ENCODE measurements at places on chromosomes 13 and 19.

DNA sequence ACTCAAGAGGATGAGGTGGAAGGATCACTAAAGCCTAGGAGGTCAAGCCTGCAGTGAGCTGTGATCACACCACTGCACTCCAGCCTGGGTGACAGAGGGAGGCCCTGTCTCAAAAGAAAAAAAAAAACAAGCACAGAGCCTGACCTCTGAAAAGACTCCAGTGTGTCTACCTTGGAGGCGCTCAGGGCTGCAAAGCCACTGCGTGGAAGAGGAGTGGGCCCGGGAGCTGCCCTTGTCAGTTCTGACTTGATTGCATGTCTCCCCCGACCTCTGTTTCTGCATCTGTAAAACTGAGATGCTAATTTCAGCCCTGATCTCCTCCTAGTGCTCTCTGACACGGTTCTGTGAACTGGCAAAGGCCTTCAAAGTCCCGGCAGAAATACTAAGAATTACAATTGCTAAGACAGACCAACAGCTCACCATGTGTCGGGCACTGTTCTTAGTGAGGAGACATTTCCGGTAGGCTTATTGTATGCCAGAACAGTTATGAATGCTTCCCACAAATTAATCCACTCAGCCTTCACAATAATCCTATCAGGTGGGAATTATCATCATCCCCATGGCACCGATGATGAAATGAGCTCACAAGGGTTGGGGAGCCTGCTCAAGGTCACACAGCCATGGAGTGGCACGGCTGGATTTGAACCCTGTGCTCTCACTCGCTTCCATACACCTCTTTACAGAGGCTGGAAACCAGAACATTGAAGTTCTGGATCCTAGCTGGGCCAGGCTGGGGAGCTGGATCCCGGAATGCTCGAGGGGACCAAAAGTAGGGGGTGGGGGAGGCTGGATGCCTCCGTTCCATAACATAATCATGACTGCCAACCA lies 3.5 kb downstream of the AKT2 start:
- no peak for DNase-seq

GRCh38 chr19:8501981-8502380 lies 459 bp downstream of the PRAM1 start:
- DNase-seq, result no peak

DNA sequence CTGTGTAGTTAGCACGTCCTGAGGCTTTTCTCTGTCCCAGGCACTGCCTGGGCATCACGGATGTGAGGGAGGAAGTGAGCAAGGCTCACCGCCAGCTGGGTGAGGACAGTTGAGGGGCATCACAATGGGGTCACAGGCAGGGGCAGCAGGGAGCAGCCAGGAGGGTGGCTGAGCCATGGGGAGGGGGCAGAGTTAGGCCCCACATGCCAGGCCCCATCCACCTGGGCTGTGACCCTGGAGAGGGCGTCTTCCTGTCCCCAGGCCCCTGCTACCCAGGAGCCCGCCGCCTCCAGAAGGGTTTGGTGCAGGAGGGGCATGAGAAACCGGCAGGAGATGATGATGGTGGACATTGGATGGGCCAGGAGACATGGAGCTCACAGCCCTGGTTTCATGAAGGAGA lies 56.8 kb upstream of the F7 start:
- DNase-seq, result no peak

DNA sequence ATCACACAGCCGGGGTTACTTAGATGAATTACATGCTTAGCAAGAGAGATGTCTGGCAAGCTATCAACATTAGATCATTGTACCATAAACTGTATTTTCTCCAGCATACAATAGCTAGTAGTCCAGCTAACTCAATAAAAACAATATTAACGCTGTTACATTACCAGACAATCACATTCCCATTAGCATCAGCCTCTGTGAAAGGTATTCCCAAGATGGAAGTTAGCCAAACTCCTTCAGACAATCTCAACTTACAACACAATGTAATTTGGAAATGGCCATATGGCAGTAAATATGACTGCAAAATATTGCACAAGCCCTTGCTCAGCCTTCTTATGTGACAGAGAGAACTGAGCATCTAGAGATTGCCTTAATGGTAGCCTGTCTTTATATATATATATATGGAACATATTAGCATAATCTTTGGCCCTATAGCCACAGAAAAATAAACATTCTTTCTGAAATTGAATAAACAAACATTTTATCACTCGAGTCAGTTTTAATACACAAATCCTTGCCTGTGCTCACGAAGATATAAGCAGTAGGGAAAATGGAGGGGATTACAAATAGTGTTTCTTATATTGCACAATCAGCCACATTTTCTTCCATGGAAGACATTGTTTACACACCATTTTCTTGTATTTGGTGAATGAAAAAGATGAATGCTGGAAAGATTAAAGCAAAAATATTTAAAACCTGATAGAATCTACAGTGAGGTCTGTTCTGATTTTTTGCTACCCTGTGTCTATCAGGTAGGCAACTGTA lies 1060.5 kb downstream of the DIAPH3 start:
- DNase-seq, result no peak

- DNase-seq, result no peak
These were observed 13.6 kb downstream of the DLEU7 start for GRCh38 chr13:50829896-50830295.

GRCh38 chr19:35797663-35798062 lies 15.0 kb downstream of the PRODH2 start:
- DNase-seq, result no peak

- no peak for DNase-seq
These were observed 5.1 kb downstream of the ANKLE1 start for GRCh38 chr19:17286752-17287151.

DNA sequence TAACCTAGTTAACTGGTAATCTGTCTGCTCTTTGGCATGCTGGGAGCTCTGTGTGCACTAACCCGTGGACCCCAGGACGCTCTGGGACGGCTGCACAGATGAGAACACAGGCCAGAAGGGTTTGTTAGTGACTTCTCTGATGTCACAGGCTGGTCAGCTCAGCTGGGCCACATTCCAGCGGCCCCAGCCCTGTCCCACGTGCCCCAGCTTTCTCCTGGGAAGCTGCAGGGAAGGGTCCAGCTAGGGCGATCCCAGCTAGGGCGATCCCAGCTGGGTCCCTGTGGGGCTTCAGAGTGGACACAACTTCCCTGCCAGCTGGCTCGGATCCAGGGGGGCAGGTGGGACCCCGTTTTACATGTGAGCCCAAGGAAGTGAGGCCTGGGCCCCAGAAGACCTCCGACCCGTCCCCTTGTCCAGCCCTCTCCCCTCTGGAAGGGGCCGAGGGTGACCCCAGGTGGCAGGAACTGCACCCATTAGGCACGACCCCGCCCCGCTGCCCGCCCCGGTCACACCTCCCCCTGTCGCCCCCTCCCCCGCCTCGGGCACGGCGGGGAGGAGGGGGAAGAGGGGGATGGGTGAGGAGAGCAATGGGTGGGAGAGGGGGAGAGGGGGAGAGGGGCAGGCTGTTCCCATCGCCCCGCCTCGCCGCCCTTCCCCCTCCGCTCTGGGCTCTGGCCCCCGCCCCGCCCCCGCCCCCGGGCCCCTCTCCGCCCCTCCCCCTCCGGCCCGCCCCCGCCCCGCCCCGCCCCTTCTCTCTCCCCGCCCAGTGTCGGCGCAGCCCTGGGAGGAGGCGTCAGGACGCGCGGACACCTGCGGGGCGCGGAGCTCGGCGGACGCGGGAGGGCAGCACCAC lies 75.2 kb upstream of the MCF2L start:
- peak; percentile 86 for DNase-seq

DNA sequence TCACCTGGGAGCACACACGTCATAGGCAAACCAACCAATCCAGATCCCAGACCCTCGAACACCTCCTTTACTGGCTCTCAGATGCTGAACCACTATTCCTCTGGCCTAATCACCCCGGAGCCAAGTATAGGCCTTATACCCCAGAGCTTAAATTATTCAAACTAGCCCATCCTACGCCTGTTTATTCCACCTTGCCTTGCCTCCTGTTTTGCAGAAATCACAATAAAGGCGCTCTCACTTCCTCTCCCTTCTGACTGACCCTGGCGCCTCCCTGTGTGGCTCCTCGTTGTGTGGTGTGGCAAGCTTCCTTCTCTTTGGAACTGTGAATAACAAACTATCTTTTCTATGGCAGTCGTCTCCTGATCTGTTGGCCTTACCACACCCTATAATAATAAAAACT lies 354.9 kb downstream of the ENOX1 start:
- DNase-seq, result no peak

- no peak for DNase-seq
These were observed 1.3 kb downstream of the PRKD2 start for GRCh38 chr19:46715620-46715974.

DNA sequence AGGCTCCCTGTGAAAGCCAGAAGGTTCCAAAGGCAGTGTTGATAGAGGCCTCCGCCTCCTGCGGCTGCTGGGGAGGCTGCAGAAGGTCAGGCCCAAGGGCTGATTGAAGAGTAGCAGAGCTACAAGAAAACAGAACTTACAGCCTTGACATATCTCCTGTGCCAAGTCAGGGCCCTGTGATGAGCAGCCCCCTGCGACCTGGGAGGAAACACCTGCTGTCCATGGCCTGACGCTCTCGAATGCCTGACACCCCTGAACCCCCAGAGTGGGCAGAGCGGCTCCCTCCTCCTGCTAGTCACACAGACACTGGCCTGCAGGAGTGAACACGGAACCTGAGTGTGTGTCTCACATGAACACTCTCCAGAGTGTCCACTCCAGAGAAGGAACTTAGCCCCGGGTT lies 38.2 kb upstream of the TUBGCP3 start:
- no peak for DNase-seq

DNA sequence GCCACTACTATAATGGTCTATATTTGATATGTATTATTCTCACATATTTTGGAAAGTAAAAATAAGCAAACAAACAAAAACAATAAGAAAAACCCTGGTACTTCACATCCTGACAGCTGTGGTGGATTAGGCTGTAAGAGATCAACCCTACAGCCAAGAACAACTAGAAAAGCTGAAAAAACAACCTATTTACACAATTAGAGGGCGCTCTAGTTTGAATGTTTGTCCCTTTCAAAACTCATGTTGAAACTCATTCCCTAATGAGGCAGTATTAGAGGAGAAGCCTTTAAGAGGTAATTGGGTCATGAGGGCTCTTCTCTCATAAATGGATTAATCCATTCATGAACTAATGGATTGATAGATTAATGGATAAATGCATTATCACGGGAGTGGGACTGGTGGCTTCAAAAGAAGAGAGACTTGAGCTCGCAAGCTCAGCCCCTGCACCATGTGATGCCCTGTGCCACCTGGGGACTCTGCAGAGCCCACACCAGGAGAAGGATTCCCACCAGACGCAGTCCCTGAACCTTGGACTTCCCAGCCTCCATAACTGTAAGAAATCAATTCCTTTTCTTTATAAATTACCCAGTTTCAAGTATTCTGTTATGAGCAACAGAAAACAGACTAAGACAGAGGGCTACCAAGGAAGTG lies 733.9 kb upstream of the ARGLU1 start:
- no peak for DNase-seq

GRCh38 chr19:31037286-31037980 lies 311.8 kb downstream of the TSHZ3 start:
- no peak for DNase-seq

GRCh38 chr19:17975032-17975431 lies 8.1 kb downstream of the KCNN1 start:
- DNase-seq, result no peak

DNA sequence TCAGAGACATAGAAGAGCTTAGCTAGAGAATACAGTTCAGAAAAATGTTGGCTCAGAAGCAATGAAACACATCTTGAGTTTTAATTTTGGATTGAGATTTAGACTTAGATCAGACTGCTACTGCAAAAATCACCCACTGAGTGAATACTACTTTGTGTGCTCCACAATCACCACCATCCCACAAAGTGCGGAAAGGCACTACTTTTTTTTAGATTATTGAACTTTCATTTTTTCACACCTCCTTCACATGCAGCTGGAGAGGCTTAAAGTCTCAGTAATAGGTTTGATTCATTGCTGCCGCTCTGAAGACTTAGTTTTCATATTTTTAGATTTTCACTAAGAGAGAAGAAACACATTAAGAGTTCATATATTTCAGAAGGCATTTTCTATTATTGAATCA lies 289.9 kb upstream of the PRR20A start:
- DNase-seq, result no peak

- no peak for DNase-seq
These were observed 407.8 kb downstream of the KLF5 start for GRCh38 chr13:73466561-73466960.

GRCh38 chr13:112930192-112930591 lies 38.8 kb upstream of the MCF2L start:
- DNase-seq, result no peak

DNA sequence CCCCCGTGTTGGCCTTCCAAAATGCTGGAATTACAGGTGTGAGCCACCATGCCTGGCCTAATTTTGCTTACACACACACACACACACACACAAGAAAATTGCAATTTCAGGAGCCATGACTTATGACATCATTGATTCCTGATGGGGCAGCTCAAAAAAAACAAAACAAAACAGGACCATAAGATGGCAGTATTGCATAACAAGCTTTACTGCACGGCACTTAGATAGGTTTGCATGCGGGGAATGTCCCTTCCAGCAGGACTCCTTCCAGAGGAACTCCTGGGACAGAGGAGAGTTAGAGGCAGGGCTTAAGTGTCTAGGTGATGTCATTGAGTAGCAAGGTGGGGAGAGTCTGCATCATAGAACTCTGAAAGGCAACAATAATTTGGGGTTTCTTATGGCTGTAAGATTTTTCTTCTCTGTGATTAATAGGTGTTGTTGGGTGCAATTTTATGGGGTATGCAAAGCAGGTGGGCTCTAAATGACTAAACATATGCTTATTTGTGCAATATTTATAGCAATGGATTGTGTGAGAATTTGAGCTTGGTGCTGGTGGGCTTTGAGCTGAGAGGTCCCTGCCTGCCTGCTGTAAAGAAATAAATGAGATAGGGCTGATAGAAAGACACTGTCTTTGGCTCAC lies 9.0 kb upstream of the ACSBG2 start:
- peak; percentile 61 for DNase-seq

GRCh38 chr13:66995203-66995611 lies 234.9 kb downstream of the PCDH9 start:
- DNase-seq, result no peak

GRCh38 chr19:3458229-3459088 lies 21.9 kb downstream of the SMIM24 start:
- DNase-seq, result no peak

DNA sequence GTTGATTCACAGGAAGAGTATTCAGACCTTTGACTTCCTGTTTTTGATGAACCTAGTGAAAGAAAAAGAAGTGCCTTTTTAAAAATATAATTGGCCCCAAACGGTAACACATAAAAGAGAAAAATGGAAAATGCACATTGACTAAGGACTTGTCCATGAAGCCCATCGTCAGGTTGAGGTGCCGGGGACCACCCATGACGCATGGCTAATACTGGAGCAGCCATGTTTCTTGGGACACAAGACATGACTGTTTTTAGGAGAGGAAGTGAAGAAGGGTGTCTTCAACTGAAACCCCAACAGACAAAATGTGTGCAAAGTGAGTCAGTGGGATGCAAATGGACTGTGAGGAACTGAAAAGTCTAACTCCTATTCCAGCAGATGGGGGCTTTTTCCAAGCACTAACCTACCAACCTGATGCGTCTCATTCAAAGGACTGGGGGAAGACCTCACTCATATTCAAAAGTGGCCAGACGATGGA lies 459.4 kb downstream of the FOXO1 start:
- no peak for DNase-seq

- DNase-seq, result peak; percentile 49
These were observed 309.5 kb downstream of the TEX29 start for GRCh38 chr13:111629926-111630325.

GRCh38 chr13:33326246-33326645 lies 40.7 kb upstream of the STARD13 start:
- DNase-seq, result no peak
